ENCODE measurements at places on chromosomes 4 and X.

GRCh38 chr4:2689114-2689513 is 67.0 kb downstream of the TNIP2 start:
- no peak for DNase-seq

DNA sequence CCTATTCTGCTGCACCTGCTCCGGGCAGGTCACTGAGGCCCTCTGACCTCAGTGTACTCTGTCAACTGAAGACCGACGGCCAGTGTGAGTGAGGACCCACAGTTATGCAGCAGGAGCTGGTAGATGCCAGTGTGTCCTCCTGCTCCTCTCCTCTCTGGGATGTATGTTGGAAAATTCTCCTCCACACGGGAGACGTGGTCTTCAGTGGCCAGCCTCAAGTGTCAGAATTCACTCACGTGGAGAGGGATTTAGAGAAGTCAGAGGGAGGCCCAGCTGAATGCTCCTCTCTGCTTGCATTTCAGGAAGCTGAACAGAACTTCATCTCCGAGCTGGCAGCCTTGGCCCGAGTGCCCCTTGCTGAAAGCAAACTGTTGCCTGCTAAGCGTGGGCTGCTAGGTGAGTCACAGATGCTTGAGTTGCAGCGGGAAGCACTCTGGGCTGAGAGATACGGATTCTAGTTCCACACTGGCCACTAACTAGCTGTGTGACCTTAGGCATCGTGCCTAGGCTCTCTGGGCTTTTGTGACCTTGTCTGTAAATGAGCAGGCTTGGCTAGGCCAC is 83.6 kb downstream of the CRMP1 start:
- no peak for DNase-seq

- no peak for DNase-seq
Measured at GRCh38 chr4:186307916-186308315, 41.9 kb downstream of the F11 start.

DNA sequence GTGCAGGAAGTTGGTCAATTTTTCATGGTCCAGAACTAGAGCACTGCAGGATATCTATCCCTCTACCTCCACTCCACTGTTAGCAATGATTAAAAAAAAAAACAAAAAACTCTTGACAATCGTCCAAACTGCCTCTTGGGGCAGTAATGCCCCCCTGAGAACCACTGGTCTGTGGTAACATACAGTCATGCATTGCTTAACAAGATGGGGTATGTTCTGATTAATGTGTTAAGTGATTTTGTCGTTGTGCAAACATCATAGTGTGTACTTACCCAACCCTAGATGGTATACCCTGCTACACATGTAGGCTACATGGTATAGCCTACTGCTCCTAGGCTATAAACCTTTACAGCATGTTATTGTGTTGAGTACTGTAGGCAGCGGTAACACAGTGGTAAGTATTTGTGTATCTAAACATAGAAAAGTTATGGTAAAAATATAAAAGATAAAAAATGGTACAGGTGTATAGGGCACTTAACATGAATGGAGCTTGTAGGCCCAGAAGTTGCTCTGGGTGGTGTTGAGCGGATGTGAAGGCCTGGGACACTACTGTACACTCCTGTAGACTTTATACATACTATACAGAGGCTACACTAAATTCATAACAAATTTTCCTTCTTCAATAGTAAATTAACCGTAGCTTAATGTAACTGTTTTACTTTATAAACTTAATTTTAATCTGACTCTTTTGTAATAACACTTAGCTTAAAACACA is 34.1 kb downstream of the ART3 start:
- DNase-seq, result no peak

- DNase-seq, result no peak
Measured at GRCh38 chr4:168713253-168713652, 216.4 kb downstream of the PALLD start.

- no peak for DNase-seq
Measured at GRCh38 chr4:61549336-61549735, 349.2 kb downstream of the ADGRL3 start.

DNA sequence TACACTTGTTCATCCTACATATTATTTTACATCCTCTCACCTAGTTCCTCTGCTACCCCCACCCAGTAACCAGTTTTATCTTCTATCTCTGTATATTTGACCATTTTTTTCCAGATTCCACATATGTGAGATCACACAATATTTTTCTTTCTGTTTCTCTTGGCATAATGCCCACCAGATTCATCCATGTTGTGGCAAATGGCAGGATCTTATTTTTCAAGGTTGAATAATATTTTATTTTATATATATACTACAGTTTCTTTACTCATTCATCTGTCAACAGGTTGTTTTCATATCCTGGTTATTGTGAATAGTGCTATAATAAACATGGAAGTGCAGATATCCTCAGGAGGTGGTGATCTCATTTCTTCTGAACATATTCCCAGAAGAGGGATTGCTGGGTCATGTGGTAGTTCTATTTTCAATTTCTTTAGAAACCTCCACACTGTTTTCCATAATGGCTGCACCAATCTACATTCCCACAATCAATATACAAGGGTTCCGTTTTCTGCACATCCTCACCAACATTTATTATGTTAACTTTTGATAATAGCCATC is 48.2 kb downstream of the THAP9 start:
- DNase-seq, result no peak

All from activated naive CD8-positive, alpha-beta T cell treated with anti-CD3 and anti-CD28 coated beads, Interleukin-2, amount 10 ng/mL, durations not matched to agents 7 days and 5 days (primary cell).